Activated CD4-positive, alpha-beta memory T cell treated with anti-CD3 and anti-CD28 coated beads, Interleukin-2, amount 10 ng/mL, durations not matched to agents 7 days and 5 days (primary cell): ENCODE measurements at places on chromosomes 7 and 10. TPM values are rescaled to one million over a fixed set of nuclear protein-coding genes. Genes with fewer than 3 reads are reported as not detected.

LIMK1 gene
- total RNA-seq: 26.1 TPM

GRCh38 chr7:88256906-88257305 is 37.1 kb upstream of the SRI start:
- DNase-seq: no peak

DNA sequence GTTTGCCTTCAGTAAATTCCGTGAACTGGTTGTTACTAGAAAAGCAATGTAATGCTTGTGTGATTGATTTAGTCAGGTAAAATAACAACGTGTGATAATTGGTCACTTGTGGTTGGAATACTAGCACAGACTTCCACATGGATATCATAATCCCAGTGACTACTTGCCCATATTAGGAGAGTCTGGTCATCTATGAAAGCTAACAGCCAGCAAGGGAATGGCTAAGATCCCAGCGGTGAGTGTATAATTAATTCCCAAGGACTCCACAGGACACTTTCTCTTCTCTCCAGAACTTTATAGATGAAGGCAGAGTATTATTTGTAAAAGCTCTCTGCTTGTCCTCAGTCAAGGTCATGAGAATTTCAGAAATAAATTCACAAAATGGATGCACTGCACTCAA is 662.6 kb upstream of the TEX47 start:
- DNase-seq: no peak

TET1 gene
- 1.6 TPM for total RNA-seq

DNA sequence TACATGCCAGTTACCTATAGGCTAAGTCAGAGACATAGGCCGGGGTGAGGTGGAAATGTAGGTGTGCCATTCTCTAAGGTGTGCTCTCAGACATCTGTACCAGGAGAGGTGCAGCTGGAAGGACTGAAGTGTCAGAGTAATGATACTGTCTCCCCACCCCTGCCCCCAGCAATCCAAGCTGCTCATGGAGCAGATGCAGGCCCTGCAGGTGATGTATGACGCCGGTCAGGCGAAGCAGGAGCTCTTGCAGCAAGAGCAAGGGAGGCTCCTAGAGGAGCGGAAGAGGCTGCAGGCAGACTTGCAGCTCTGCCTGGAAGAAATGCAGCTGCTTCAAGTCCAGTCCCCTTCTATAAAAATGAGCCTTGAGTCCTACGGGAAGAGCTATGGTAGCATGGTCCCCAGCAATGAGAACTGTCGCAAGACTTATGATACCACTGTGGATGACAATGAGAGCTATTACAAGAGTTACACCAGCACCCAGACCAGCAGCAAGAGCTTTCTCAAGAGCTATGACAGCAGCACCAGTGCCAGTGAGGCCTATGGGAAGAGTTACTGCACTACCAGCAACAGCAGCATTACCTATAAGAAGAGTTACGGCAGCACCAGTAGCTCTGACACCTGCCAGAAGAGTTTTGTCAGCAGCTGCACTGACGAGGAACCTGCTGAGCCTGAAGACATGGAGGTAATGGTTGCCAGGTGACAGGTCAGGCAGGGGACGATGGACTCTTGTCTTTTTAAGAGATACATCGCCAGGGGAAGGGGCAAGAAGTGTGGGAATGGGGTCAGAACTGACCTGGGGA is 18.4 kb upstream of the FLNC start:
- DNase-seq: no peak

SLC16A9 gene
- total RNA-seq: 0.48 TPM

TSPAN33 gene
- 0.86 TPM for total RNA-seq

GRCh38 chr10:102291221-102291905 is 46.0 kb downstream of the GBF1 start:
- no peak for DNase-seq

DNA sequence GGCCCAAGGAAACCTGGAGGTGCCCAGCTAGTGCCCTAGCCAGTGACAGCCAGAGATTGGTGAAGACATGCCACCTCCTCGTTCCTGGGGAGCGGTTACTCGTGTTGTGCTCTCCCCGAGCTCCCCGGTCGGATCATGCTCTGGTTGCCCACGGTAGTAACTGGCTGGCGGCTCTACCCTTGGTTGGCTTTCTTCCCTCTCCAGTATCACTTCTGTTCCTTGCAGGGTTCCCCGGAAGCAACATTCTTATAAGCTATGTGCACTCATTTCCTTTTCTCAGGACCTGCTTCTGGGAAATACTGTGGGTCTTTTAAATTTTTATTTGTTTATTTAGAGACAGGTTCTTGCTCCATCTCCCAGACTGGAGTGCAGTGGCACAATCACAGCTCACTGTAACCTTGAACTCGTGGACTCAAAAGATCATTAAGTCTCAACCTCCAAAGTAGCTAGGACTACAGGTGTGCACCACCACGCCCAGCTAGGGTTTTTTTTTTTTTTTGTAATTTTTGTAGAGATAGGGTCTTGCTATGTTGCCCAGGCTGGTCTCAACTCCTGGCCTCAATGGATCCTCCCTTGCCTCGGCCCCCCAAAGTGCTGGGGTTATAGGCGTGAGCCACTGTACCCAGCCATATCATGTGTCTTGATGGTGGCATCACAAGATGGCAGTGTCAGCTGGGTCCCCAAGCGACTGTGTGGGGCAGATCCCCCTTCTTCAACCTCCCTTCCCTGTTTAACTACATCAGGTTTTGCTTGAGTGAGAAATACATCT is 6.9 kb upstream of the CALHM1 start:
- no peak for DNase-seq

UCMA gene
- not detected for total RNA-seq

PLA2G12B gene
- not detected for total RNA-seq

- peak; percentile 57 for DNase-seq
These were observed 8.1 kb downstream of the PRKRIP1 start for GRCh38 chr7:102404005-102404861.

SKIDA1 gene
- total RNA-seq: 0.38 TPM

GRCh38 chr10:13182424-13182823 is 21.1 kb downstream of the MCM10 start:
- no peak for DNase-seq

DNA sequence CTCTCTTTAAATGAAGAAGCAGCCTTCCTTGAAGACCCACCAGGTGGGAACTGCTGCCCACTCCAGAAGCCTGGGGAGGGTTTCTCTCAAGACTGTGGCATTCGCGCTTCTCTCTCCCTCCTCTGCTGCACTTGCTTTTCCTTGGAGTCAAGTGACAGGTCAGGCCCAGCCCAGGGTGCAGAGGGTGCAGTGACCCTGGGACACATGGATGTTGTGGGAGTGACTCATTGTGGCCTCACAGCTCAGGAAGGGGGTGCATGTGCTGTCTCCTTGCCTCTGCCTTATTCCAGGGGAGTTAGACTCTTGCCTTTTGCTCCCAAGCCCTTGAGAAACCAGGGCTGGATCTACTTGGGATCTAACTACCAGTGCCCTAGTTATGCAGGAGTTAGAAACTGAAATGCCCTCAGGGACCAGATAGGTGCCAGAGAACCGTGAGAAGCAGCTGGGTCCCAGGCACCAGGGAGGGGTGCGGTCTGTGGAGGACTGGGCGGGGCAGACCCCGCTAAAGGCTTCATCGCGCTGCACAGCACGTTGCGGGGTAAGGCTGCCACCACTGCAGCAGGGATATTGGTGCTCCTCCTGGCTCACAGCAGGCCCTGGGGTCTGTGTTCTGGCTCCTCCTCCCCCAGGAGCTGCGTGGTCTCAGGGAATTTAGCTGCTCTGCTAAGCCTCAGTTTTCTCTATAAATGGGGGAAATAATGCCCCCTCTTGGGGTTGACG is 11.4 kb downstream of the FAM241B start:
- no peak for DNase-seq
